ENCODE measurements at places on chromosomes 7 and 10.

- DNase-seq = no peak
These were observed 49.9 kb downstream of the ZRANB1 start for GRCh38 chr10:124991835-124992234.

- DNase-seq = no peak
These were observed 478.1 kb downstream of the AUTS2 start for GRCh38 chr7:70076325-70076724.

DNA sequence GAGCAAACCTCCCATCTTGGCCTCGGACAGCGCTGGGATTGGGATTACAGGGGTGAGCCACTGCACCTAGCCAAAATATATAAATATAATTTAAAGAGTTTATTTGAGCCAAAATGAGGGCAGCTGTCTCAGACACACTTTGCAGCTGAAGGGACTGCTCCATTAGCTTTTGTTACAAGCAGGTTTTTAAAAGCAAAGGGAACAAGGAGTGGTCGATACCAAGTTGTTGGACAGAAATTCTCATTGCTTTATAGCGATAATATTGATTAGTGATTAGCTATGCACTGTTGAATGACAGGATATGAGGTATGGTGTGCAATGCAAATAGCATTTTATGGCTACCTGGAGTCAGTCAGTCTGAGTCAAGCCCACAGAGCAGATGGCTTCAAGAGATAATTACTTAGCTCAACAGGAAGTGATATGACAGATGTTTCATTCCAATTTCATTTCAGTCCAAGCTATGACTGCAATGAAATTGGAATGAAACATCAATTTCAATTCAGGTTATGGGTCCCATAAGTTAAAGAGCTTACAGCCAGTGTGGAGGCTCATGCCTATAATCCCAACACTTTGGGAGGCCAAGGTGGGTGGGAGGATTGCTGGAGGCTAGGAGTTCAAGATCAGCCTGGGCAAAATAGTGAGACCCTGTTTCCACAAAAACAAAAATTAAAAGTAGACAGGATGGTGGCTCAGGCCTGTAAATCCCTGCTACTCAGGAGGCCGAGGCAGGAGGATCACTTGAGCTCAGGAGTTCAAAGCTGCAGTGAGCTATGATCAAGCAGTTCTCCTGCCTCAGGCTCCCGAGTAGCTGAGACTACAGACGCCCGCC, 23.1 kb downstream of the TYW1 start:
- DNase-seq = no peak

DNA sequence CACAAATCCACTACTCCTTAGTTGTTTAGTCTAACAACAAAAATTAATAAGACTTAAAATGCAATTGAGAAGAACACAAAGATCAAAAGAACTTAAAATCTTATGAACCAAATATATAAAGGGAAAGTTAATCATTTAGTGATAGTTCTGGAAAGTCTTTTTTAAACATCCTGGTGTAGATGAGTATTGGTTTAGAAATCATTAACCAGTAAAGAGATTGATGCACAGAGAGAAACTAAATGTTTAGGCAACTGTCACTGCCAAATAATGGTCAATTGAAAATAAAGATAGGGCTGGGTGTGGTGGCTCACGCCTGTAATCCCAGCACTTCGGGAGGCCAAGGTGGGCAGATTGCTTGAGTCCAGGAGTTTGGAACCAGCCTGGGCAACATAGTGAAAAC, 44.9 kb downstream of the SP8 start:
- no peak for DNase-seq

DNA sequence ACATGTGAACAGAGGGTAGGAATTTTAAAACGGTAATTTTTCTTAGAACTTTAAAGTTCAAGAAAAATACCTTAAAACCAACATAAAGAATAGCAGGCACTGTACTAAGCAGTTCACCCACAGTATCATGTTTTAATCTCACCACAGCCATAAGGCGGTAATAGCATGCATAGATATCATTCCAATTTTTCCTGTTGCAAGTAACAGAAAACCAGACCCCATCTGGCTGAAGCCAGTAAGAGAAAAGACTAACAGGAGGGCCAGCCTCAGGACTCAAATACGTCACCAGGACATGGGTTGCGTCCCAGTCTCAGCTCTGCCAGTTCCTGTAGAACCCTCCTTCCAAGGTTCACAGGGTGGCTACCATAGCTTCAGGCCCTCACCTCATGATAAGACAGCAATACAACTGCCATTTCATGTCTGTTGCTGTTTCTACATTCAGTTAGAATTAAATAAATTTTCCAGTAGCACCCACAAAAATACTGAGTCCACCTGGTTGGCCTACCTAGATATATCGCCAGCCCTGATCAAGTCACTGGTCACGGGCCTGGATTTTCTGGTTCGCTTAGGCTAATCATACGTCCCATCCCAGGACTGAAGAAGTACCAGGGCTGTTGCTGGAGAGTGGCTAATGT, 2.0 kb upstream of the RNF32 start:
- DNase-seq = no peak

GRCh38 chr10:24869354-24870015, 82.9 kb downstream of the PRTFDC1 start:
- no peak for DNase-seq

GRCh38 chr10:5553400-5554170, 28.8 kb downstream of the CALML3 start:
- DNase-seq = no peak

- DNase-seq = no peak
These were observed 26.4 kb downstream of the ZCCHC24 start for GRCh38 chr10:79418886-79419595.

- no peak for DNase-seq
These were observed 245.6 kb downstream of the BICC1 start for GRCh38 chr10:58758321-58758720.

DNA sequence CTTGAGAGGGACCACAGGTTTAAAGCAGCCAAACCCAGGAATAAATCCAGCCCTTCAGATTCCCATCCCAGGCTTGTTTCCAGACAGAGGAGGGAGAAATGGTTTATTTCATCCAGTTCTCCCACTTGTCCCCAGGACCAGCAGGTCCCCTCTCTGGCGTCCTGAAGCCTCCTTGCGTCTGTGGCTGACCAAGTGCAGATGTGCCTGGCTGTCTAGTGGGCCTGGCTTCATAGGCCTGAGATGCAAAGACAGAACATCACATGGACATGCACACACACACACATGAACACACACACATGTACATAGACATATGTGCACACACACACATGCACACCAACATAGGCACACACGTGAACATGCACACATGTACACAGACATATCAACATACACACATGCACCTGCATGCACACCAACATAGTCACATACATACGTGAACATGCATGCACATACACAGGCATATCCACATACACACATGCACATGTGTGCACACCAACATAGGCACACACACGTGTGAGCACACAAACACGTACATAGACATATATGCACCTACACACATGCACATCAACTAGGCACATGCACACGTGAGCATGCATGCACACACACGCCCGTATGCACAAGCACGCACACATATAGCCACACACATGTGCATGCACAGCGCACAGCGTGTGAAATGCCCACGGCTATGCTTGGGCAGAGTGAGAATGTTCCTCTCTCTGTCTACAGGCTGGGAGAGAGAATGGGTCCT, 10.7 kb downstream of the FOXL3 start:
- no peak for DNase-seq

GRCh38 chr7:123709525-123709924, 39.3 kb downstream of the WASL start:
- DNase-seq = no peak

DNA sequence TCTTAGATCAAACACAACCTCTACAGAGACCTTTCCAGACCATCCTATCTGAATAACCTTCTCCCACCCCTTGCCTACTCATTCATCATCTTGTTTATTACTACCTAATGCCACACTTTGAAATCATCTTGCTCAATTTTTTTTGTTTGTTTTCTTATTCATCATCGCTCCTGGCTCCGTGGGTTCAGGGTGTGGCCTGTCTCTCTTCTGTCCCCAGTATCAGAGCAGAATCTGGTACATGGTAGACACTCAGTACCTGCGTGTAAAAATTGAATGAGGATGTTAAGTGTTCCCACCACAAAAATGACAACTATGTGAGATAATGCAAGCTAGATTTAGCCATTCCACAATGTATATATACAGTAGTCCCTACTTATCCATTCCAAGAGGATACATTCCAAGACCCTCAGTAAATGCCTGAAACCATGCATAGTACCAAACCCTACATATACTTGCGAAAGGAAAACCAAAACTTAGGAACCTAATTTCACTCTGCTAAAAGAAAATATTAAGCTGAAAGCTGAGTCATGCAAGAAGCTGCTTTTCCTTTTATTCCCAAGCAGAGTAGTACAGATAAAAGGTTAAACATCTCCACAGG, 72.1 kb upstream of the SEC61G start:
- DNase-seq = no peak

DNA sequence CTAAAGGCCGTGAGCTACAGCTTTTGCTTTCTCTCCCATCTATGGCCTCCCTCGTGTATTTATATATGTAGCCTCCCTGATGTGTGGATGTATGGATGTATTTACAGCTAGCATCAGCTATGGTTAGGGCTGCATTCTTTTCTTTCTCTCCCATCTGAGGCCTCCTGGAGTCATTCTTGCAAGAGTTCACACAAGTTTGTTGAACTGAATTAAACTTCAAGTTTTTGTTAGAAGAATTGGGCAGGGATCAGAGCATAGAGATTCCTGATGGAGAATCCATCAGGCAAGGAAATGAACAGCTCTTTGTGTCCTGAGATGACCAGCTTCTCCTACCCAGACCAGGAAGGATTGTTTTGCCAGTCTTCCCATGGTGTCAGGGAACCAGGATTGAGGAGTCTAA, 60.3 kb downstream of the AHCYL2 start:
- DNase-seq = no peak

DNA sequence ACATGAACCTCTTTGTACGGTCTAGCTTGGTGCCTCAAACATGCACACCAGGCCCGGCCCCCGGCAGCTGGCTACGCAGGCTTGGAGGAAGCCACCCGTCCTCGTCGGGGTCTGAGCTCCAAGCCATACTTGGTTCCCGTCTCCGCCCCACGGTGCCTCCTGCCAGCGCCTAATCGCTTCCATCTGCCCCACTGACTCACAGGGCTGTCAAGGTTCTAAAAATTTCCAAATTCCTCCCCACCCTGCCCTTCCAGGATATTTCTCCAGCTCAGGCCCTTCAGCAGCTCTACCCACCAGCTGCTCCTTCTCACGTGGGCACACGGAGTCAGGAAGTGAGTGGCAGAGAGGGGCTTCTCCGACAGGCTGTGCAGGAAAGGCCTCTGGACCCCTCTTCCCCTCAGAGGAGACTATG, 38.8 kb downstream of the TMEM270 start:
- DNase-seq = no peak

- no peak for DNase-seq
These were observed 111.6 kb downstream of the SGMS1 start for GRCh38 chr10:50512214-50512595.

- no peak for DNase-seq
These were observed 507 bp downstream of the SAR1A start for GRCh38 chr10:70169649-70170364.

- no peak for DNase-seq
These were observed 146.3 kb upstream of the GPR26 start for GRCh38 chr10:123519861-123520260.

GRCh38 chr7:107659666-107660065, 962 bp upstream of the SLC26A4 start:
- no peak for DNase-seq

DNA sequence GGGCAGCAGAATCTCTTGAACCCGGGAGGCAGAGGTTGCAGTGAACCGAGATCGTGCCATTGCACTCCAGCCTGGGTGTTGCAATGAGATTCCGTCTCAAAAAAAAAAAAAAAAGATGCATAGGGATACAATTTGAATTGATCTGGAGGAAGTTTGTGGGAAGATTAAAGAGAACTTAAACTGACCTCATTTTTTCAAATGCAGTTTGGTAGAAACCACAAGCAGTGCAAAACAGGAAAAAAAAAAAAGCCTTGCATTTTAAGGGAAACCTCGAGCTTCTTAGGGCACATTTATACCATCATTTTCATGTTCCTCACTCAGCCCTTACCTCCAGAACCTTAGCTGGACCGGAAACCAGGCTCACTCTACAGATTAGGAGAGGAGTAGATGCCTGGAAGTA, 2.8 kb downstream of the KCTD7 start:
- DNase-seq = no peak

DNA sequence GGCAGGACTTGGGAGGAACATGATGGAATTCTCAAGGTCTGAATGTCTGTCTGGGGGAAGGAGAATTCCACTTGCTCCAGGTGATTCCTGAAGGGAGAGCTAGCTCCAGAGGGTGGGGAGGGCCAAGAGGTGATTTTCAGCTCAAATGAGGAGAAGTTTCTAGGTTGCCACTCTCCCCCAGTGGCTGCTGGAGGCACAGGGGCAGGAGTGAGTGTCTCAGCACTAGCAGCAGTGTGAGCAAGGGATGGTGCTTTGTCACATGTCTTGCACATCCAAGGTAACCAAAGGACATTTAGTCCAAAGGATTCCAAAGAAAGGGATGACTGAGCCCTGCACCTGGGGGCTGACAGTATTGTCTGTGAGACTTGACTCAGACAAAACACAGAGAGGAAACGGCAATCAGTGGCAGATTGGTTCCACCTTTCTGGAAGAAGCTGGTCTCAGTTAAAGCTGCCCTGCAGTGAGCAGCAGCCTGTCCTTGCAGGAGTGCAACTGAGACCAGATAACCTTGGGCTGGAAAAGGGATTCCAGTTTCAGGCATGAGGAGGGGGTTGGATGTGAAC, 51.2 kb upstream of the PCBD1 start:
- DNase-seq = no peak

GRCh38 chr7:92002720-92003119, 62.1 kb downstream of the AKAP9 start:
- no peak for DNase-seq

- no peak for DNase-seq
These were observed 74.5 kb downstream of the COBL start for GRCh38 chr7:51242007-51242691.

- no peak for DNase-seq
These were observed 821 bp downstream of the SLC35B4 start for GRCh38 chr7:134315679-134316538.

- no peak for DNase-seq
These were observed 134.3 kb downstream of the GRK5 start for GRCh38 chr10:119341459-119342301.

DNA sequence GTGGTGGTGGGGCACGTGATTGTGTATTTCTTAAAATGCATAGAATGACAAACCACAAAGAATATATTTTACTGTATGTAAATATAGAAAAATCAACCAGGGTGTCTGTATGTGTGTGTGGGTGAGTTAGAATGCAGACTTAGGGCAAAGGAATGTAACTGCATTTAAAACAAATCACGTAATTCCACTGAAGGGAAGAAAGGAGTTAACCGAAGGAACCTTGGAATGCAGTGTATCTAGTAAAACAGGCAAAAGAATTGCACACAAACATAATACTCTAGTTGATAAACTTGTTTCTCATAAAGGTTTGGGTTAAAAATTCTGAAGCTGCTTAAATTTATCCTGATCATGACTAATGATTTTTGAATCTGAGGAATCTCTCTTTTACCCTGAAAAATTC, 134.9 kb downstream of the ADRA2A start:
- no peak for DNase-seq

All from GM06990 (cell line).